ENCODE measurements at places on chromosomes 6 and 20. TPM values are rescaled to one million over a fixed set of nuclear protein-coding genes. Genes with fewer than 3 reads are reported as not detected.

DNAH8 gene
- total RNA-seq = 0.07 TPM

- DNase-seq = no peak
These were observed 7.0 kb downstream of the CEP250 start for GRCh38 chr20:35462351-35462750.

GRCh38 chr6:142757852-142758628, 186.9 kb downstream of the HIVEP2 start:
- no peak for DNase-seq

- DNase-seq = no peak
These were observed 133.8 kb upstream of the PRDM1 start for GRCh38 chr6:105952326-105952725.

GRCh38 chr6:123841067-123841896, 37.6 kb downstream of the NKAIN2 start:
- no peak for DNase-seq
